NCI-H226 (cell line): ENCODE measurements at places on chromosomes 16 and 17.

DNA sequence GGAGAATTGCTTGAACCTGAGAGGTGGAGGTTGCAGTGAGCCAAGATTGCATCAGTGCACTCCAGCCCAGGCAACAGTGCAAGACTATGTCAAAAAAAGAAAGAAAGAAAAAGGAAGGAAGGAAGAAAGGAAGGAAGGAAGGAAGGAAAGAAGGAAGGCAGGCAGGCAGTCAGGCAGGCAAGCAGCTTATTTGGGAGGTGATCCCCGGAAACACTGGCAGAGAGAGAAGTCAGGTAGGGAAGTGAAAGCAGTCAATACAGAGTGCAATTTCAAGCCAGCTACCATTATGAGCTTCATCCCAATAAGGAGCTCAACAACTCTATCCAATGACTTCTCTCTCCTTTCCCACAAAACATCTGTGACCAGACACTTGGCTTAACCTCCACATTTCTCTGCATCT is 83.0 kb upstream of the TBC1D3K start:
- no peak for DNase-seq

GRCh38 chr16:2188395-2188794 is 8.0 kb downstream of the CASKIN1 start:
- DNase-seq: no peak

- no peak for DNase-seq
Observed at GRCh38 chr16:46612121-46612520, 9.1 kb downstream of the SHCBP1 start.

DNA sequence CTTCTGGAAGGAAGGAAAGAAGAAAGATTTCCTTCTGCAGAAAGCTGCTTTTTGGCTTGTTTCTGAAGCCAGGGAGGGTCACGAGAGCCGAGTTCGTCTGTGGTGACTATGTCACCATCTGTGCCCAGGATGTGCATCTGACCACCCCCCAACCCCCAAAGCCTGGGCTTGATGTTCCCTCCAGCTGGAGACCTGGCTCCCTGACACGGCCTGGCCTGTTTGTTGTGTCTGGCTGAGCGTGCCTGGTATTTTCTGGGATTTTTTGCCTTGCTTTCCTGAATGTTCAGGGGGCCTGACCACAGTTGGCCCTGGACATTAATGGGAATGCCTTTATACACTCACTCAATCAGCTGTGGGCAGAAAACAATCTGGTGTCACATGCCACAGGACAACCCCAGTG is 38.9 kb downstream of the LGALS9 start:
- no peak for DNase-seq

- no peak for DNase-seq
Observed at GRCh38 chr16:77197747-77198146, 1.5 kb upstream of the SYCE1L start.

DNA sequence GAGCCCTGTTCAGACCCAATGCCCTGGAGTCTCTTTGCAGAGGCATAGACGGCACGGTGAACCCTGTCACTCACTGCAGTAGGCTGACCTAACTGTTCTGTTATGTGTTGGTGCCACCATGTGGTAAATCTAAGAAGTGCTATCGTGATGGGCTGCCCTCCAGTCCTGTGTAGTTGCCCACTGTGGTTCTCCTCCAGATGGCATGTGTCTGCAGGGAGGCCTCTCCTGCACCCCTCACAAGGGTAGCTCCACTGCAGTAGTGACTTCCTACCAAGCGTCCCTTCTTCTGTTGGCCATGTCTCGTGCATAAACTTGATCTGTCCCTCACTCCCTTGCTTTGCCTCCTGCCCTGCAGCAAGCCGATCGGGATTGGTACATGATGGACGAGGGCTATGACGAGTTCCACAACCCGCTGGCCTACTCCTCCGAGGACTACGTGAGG is 5.8 kb downstream of the DHX38 start:
- DNase-seq: peak; percentile 47

- no peak for DNase-seq
Observed at GRCh38 chr16:70730944-70731343, 45.1 kb upstream of the MTSS2 start.

DNA sequence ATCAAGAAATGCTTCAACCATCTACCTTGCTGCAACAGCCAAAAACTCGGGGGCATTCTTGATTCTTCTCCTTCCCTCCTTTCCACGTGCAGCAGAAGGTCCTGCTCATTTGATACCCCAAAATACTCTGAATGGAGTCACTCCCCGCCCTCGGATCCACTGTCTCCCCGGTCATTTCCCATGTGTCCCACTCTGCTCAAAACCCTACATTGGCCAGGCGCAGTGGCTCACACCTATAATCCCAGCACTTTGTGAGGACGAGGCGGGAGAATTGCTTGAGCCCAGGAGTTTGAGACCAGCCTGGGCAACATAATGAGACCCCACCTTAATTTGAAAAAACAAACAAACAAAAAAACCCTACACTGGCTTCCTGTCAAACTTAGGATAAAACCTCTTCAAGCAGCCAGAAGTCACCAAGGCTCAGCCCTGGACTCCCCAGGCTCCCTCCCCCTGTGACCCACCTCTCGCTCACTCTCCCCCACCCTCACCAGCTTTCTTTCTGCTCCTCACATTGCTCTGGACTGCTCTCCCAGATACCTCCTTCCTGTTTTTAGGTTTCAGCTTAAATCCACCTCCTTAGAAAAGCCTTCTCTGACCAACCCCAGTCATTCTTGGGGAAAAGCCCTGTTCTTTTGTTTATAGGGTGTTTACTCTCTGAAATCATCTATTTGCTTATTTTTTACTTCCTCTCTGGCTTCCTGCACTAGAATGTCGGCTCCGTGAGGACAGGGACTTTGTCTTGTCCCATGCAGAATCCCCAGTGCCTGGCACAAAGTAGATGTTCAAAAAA is 2.8 kb downstream of the SLC13A2 start:
- no peak for DNase-seq

- DNase-seq: no peak
Observed at GRCh38 chr17:76943781-76944213, 75.6 kb downstream of the MGAT5B start.

DNA sequence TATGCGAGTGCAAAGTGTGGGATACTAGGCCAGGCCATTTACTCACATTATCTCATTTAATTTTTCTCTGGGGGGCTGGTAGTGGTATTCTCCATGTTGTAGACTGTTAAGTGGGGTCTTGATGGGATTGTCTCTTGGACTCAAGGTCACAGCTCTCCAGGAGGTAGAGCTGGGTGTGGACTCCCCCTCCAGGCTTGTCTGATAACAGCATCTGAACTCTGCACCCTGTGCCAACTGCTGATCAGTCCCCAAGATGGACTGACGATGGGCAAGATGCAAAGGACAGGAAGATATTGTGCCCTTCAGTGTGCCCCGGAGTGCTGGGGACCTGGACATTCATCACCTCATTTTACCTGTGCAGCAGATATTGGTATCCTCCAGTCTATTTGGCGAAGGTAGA is 147.8 kb downstream of the MSI2 start:
- DNase-seq: no peak

DNA sequence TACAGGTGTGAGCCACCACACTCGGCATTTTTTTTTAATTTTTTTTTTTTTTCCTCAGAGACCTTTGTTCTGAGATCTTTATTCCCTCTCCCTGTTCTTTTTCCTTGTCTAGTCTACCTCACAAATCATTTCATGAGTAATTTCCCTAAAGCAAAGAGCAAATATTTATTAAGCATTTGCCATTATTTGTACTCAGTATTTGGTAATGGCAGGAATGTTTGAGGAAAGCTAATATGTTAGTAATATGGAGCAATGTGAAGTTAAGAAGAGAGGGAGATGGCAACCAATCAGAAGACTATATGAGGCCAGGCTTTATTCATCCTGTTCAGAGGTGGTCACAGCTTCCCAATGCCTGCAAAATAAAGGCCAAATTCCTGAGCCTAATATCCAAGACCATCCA is 13.3 kb downstream of the CENPV start:
- no peak for DNase-seq

DNA sequence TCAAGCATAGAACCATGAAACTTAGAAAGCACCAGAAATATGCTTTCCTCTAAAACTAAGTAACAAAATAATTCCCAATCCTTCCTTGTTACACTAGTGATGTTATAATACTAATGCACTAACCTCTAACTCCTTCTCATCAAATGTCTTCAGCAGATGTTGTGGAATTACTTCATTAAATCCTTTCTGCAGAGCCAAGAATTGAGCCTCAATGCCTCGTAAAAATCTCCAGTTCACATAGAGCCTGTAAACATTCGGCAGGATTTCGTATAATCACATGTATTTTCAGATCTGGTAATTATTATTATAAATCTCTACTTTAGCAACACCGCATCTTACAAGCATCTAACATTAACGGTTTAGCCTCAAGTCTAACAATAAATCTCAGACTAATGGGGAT is 44.7 kb downstream of the CEP95 start:
- no peak for DNase-seq

DNA sequence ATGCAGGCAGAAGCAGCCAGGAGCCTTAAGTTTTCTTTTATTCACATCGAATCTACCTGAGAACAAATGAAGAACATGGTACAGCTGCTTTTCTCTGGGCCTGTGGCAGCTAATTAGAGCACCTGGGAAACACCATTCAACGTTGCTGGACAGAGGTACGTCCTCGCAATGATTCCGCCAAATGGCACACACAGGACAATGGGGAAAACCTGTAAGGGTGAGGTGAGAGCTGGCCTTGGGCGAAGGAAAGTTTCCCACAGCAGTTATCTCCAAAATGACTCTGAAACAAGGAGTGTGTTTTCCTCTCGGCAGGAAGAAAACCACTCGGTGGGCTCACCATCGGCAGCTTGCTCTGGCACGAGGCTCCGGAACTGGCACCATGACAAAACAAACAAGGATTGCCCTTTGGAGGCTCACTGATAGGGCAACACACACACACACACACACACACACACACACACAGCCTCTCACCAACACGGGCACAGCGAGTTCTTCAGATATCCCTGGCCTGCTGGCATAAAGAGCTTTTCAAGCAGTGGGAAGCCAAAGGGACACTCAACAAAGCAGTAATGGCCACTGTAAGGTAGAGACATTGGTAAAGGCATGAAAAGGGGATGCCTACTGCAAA is 73.7 kb downstream of the ZFHX3 start:
- DNase-seq: no peak

GRCh38 chr17:80766290-80766855 is 221.7 kb downstream of the RPTOR start:
- DNase-seq: no peak

- DNase-seq: no peak
Observed at GRCh38 chr17:30326809-30327208, 7.0 kb downstream of the TMIGD1 start.
